ENCODE measurements at places on chromosomes 16 and 17.

DNA sequence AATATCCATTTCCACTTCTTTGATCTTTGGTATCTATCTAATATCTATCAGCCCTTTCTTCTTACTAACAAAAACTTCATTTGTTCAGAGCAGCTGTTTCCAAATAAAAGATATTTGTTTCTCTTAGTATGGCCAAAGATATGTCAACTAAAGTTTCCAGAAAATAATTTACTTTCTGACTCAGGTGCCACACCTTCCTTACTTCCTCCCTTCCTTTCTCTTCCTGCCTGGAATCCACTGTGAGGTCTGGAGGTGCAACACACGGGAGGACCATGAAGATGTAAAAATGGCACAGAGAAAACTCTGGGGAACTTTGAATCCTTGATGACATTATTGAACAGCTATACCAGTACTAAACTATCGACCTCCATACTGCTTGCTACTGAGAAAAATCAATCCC, 14.0 kb downstream of the MED13 start:
- no peak for DNase-seq

GRCh38 chr16:81786321-81786720, 7.2 kb downstream of the PLCG2 start:
- no peak for DNase-seq

- DNase-seq: no peak
These were observed 630.8 kb upstream of the KIF2B start for GRCh38 chr17:53191878-53192277.

DNA sequence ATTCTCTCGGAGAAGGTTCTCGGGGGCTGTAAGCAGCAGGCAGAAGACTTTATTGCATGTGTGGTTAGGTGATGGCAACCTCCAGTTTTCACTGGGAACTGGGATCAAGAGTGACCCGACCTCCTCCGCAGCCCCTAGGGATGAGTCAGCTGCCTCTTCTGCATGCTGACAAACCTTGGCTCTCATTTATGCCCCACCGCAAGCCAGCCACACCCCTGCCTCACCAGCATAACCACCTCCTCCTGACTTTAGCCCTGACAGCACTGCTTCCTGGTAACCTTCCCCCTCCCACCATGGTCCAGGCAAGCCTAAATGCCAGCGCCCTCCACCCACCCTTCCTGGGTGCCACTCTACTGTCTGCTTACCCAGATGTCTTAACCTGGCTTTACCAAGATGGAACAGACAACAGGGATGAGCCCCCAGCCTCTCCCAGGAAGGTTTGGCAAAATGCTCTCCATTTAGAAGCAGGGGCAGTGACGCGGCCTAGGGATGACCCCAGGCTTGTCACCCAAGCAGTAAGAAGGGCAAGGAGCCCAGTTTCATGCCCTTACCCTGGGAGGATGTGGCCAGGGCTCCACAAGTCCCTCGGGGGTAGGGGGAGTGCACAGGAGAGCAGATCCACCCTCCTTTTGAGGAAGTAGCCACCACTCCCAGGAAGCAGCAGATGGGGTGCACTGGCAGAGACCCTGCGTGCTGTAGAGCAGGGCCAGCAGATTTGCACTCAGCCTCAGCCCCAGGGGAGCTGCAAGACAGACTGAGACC, 73.5 kb downstream of the GOSR1 start:
- no peak for DNase-seq

- no peak for DNase-seq
These were observed 254.0 kb downstream of the KATNIP start for GRCh38 chr16:27803775-27804549.

DNA sequence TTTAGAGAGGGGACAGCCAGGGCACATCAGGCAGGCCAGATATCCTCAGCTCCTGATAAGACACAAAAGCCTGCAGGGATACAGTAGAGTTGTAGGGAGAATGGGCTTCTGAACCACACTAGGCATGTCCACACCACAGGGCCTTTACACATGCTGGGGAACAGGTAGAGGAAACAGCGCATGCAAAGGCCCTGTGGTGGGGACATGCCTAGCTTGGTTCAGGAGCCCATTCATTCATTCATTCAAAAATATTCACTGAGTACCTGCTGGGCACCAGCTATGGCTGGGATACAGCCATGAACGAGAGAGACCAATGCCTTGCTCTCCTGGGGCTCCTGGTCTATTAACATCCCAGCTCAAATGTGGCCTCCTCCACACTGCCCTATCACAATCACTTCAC, 4.4 kb downstream of the CPNE2 start:
- DNase-seq: no peak

DNA sequence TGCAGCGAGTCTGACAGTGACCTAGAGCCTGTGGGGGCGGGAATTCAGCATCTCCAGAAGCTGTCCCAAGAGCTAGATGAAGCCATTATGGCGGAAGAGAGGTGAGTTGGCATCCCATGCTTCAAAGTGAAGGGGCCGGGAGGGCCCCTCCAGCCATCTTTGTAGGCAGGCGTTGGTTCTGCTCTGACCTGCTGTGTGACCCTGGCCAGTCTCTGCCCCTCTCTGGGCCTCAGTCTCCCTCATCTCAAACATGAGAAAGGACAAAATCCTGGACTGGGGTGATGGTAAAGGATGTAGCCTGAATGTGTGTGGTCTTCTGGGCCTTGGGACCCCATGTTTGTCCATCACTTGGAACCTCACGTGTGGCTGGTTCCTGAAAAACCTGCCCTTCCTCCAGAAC, 5.1 kb downstream of the PIMREG start:
- no peak for DNase-seq

DNA sequence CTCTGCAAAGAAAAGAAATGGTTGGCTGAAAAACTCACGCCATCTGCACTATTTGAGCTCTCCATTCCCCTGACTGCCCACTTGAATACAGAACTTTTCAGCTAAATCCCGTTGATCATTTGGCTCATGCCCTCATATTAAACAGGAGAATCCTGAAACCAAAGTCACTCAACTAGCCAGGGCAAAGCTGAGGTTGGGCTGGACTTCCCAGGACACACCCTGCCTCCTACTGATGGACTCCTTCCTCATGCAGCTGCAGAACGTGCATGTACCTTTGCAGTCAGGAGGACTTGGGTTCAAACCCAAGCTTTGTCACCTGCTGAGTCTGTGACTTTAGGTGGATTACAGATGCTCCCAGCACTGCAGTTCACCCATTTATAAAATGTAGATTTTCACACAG, 7.7 kb downstream of the ASIC2 start:
- DNase-seq: no peak

DNA sequence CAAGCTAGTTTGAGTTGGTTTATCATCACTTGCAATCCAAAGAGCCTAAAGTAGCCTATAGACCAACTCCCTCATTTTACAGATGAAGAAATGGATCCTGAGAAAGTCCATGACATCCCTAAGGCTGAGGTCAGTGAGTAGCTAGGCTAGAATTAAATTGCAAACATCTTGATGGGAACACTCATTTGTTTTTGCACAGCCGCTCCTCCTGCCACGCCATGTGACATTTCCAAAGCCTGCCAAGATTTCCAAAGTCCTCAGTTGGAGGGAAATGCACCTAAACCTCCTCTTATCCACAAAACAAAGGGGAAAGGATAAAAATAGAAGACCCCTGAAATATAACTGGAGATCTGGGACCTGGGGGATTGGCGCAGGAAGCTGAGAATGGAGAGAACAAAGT, 15.0 kb downstream of the TMEM92 start:
- DNase-seq: no peak

DNA sequence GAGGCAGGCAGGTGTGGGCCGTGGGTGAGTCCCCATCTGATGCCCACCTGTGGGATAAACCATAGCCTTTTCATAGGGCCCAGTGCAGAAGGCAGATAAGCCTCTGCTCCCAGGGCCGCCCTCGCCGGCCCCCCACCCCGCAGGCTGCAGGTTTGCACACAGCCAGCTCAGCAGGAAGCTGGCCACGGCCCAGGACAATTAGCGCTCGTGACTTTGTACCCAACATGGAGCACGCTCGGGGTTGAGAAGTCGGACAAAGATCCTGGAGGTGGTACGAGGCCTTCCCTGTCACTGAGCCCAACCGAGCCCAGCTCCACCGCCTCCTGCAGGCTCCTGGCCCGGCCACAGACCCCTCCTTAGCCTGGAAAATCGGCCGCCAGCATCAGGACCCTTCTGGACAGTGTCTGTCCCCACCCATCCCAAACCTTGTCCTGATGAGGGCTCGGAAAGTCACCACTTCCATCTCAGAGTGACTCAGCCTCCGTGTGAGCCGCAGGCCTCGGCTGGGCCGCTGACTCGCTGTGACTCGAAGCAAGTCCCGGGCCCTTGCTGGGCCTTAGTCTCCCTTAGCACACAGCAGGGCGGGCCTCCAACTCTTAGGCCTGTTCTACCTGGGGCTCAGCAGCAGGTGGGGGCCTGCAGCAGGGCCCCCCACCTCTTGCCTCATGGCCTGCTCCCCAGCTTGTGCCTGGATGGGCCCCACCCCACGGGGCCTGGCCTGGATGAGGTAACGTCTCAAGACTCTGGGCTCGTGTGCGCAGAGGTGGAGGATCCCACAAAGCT, 22.7 kb downstream of the FAM83G start:
- DNase-seq: peak; percentile 52

DNA sequence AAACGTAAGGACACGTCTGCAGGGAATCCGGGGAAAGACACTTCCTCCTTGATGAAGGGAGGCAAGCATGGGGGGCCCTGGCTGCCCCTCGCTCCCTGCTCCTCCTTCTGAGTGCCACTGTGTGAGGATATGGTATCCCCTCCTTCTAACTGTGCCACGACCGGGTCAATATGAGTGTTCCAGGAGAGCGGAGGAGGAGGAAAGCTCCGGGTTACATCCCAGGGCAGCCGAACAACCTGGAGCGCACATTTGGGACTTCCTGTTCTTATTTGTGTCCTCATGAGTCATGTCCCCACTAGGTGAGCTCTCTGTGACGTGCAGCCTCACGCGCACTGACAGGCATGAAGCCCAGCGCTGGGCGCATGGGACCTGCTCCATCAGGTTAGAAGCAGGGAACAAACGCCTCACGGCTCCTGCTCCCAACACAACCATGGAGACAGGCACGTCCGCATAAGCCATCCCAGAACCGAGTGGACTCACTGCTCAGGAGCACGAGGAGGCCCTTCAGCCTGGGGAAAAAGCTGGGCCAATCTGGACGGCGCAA, 92.9 kb upstream of the DNAH17 start:
- DNase-seq: no peak

DNA sequence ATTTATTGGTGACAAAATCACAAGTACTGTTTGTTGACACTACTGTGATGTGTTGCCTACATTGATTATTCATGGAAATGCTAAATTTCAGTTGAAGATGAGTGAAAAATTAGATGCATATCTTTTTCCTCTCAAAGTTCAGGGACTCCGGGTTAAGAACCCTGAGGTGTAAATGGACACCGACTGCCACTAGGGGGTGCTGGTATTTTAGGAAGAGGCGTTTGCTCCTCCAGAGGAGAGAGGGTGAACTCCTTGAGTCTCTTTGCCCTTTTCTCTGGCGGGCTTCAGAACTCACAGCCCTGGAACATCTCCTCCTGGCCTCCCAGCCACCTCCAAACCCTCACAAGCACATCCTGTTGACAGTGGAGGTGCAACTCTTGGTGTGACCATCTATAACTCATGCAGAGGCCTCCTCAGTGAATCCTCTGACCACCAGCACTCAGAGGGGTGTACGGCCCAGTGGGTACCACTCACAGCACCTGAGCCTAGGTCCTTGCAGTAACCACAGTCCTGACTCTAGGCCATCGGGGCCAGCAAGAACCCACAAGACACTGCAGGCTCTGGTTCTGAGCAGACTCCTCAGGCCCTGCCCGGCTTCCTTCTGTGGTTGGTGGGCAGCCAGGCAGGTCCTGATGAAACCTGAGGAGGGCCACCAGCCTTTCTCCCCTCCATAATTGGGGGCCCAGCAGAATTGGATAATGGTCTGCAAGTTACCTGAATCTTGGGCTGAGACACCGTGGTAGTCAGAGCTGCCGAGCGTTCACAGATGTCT, 26.2 kb upstream of the PIK3R5 start:
- peak; percentile 69 for DNase-seq

DNA sequence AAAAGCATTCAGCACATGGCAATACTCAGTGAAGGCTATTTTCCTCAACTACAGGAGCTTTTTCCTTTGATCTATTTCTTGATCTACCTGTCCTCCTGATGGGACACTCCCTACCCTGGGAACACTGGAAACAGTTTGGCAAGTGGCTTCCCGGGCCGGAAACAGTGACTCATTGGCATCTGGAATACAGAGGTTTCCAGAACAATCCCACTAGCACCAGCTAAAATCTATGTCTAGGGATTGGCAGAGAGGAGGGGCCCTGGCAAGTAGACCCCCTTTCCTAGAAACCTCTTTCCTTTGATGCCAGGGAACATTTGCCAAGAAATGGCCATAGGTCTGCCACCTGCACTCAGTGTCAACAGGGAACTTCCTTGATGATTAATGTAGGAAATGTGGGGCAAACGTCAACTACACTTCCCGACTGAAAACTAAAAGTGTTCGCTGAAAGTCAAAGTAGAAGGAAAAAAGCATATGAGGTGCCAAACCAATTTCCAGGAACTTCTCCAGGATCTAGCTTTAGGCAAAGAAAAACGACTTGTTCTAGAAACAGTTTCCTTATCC, 30.4 kb upstream of the FBXW10B start:
- DNase-seq: no peak

DNA sequence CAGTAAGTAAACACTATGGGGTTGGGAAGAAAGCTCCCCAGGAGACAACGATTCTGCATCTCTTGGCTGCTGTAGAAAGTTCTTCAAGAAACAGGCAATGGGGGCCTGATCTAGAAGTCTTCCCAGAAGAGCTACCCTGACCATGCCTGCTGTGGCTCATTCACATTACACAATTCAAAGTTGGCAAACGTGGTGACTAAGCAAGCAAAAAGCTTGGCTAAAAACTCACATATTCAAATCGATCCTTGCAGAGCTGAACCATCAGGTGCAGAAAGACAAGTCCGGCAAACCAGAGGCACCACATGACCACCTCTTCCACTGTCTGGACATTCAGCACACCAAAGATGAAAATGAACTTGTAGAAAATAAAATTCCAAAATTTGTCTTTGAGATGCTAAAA, 16.1 kb downstream of the AMFR start:
- DNase-seq: no peak

GRCh38 chr17:78130437-78131101, at the start of gene TMC8:
TSS of gene TMC8 (plus strand) at chr17:78130771. CDS start at chr17:78131589, 818 bp downstream.
- DNase-seq: peak; percentile 75

DNA sequence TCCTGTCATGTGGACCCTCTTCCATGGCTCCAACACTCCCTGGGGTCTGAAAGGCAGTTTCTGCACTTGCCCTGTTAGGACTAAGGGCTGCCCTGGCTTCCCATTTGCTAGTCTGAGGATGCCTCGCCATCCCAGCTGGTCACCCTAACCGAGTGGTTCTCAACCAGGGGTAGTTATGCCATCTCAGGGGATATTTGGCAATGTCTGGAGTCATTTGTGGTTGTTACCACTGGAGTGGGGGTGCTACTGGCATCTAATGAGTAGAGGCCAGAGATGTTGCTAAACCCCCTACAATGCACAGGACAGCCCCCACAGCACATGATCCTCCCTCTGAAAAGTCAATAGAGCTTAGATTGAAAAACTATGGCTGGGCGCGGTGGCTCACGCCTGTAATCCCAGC, 26.9 kb upstream of the CDH1 start:
- no peak for DNase-seq
